ENCODE measurements at places on chromosomes 16 and 17.

GRCh38 chr17:11814655-11815262 is 182.5 kb downstream of the ZNF18 start:
- no peak for DNase-seq

DNA sequence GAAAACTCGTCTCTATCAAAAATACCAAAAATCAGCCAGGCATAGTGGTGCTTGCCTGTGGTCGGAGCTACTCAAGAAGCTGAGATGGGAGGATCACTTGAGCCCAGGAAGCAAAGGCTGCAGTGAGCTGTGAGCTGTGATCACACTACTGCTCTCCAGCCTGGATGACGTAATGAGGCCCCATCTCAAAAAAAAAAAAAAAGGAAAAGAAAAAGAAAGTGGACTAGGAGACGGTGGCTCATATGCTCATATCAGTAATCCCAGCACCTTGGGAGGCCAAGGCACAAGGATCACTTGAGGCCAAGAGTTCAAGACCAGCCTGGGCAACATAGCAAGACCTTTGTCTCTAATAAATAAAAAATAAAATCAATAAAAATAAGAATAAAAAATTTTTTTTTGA is 8.8 kb upstream of the SUMO2 start:
- no peak for DNase-seq

DNA sequence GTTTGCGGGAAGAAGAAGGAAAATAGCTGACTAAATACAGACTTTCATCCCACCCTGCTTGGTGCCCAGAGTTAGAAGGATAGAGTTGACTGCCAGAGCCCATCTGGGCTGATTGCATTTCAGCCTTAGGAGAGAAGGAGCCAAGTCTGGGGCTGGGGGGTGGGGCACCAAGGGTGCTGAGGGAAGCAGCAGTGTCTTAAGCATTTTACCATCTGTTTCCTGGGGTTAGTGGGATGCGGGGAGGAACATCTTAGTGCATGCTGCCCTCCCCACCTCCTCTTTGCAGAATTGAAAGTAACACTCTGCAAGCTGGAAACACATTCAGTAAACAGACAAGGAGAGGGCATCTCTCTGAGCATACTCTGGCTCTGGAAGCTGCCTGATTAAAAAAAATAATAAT is 1.5 kb upstream of the ARL5C start:
- DNase-seq, result no peak

DNA sequence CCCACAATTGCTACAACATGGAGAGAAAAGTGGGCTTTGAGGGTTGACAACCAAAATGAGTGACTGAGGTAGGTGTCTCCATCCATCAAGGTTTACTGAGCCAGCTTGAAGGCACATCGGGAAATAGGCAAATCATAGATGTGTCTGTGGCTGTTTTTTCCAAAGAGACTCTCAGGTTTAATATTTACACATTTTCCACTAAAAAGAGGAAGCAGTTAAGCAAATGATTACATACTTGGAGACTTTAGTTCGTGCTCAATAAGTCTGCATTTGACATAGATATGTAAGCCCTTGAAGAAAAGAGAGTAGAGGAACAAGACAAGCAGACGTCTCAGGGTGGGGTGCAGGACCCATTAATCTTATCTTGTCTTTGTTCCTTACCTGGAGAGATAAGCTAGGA is 148.9 kb upstream of the COX10 start:
- DNase-seq, result no peak

- DNase-seq, result no peak
Measured at GRCh38 chr16:83738923-83739503, 68.8 kb upstream of the HSBP1 start.

DNA sequence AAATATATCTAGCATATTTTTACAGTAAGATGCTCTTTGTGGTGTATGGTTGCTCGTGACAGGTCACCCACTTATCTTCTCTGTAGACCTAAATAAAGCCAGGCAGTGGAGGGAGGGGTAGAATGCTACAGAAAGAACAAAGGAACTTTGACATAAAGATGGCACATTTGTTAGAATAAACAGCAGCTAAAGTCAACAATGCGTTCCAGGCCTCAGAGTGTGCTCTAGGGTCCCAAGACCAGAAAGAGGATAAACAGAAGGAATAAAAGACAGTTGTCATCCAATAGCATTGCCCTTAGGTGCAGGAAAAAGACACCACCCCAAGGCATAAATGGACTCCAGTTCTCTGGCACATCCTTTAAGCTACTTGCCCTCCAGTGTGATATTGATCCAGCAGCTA is 523.0 kb upstream of the CDH11 start:
- DNase-seq, result no peak

GRCh38 chr17:68035131-68035522 is 408 bp upstream of the KPNA2 start:
- DNase-seq, result peak; percentile 96

- no peak for DNase-seq
Measured at GRCh38 chr16:55871411-55872038, 3.6 kb downstream of the CES5A start.

- DNase-seq, result no peak
Measured at GRCh38 chr16:61887903-61888302, 148.3 kb downstream of the CDH8 start.

- DNase-seq, result no peak
Measured at GRCh38 chr16:50360033-50360778, 8.6 kb downstream of the BRD7 start.

GRCh38 chr17:32156656-32157055 is 14.4 kb downstream of the RHOT1 start:
- DNase-seq, result no peak

GRCh38 chr17:44878627-44879221 is 20.5 kb downstream of the EFTUD2 start:
- no peak for DNase-seq

GRCh38 chr17:16379654-16380053 is 1.2 kb upstream of the UBB start:
- peak; percentile 61 for DNase-seq

GRCh38 chr17:61404663-61404912 is 4.9 kb downstream of the TBX2 start:
- no peak for DNase-seq

DNA sequence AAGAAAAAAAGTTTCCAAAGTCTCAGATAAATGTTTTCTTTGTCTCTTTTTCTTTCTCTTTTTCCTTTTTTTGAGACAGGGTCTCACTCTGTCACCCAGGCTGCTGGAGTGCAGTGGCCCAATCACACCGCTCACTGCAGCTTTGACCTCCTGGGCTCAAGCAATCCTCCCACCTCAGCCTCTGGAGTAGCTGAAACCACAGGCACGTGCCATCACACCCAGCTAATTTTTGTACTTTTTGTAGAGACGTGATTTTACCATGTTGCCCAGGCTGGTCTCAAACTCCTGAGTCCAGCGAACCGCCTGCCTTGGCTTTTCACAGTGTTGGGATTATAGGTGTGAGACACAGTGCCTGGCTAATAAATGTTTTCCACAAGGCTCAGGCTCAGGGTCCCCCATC is 53.3 kb upstream of the KSR1 start:
- no peak for DNase-seq

GRCh38 chr17:19421926-19422325 is 10.9 kb downstream of the RNF112 start:
- DNase-seq, result no peak

DNA sequence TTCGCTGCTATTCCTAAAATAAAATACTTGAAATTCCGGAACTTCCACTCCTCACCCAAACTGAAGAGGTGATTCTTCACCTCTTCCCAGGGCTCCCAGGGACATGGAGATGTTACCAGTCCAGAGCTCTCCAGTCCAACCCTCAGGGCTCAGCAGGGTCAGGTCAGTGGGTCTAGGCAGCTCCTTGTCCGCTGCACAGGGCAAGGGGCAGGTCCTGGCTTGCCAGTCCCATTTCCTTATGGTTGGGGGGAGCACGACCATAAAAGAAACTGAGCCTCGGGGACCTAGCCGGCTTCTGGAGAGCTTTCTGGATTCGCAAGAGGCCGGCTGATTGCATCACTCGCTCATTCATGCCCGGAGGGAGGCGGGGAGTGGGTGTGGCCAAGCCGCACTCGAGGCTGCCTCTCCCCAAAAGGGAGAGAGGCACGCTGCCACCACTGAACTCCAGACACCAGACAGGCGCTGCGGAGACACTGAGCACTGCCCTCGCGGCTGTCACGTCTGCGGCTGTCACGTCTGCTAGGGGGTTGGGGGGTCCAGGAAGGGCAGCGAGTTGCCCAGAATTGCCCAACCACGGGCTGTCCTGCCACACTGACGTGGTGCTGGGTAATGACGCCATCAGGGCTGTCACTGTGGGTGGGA is 15.8 kb downstream of the SLC7A5 start:
- peak; percentile 94 for DNase-seq

DNA sequence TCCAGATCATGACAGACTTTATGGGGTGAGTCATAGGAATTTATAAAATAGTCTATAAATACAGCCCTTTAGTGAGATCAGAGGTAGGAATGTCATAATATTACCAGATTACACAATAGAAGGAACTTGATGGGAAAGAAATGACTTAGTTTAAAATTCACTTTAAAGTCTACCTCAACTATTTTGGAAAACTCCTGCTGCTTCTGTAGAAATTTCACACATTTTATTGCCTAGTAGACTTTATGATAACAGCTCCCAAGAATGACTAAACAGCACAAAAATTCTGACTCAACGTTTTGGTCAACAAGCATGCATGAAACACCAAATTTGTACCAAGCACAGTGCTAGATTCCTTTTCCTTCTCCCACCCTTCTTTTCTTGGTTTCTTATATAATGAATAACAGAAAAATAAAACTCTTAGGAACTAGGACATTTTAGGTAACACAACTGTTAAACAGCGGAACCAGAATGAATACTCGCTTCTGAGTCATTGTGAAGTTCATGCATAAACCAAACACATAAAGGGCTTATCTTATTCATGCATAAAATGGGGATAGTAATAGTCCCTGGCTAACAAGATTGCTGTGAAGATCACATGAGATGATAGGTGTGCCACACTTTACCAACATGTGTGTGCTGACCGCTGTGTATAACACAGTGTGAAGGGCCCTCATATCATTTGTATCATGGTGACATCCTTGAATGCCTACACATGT is 243.9 kb downstream of the CDH8 start:
- no peak for DNase-seq

DNA sequence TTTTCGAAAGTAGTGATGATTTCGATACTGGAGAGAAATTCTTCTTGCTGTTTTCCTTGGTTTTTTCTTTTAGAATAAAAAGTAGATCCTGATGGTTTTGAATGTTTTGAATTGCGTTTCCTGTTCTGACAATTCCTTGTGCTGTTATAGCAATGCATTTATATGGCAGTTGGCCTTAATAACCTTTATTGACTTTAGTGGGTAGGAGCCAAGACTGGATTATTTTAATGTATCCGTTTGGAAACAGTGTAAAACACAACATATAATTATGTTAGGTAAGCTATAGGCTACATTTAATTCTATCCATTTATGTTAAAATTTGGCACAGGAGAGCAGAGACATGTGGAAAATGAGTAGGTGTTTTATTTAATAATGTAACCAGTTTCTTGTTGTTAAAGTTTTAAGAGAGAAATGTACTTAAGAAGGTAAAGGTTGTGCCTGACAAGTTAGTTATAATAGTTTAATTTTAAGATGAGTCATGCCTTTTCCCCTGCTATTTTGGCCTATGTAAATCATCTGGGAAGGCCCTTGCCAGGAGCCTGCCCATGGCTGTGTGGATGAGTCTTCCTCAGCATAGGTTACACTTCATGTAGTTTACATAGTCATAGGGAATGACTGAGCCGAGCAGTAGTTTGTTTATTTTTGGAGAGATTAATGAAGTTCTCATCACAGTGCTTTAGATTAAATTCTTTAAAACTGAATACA is 189.9 kb downstream of the FTO start:
- no peak for DNase-seq

- DNase-seq, result no peak
Measured at GRCh38 chr17:64120159-64120810, 9.7 kb downstream of the ERN1 start.

DNA sequence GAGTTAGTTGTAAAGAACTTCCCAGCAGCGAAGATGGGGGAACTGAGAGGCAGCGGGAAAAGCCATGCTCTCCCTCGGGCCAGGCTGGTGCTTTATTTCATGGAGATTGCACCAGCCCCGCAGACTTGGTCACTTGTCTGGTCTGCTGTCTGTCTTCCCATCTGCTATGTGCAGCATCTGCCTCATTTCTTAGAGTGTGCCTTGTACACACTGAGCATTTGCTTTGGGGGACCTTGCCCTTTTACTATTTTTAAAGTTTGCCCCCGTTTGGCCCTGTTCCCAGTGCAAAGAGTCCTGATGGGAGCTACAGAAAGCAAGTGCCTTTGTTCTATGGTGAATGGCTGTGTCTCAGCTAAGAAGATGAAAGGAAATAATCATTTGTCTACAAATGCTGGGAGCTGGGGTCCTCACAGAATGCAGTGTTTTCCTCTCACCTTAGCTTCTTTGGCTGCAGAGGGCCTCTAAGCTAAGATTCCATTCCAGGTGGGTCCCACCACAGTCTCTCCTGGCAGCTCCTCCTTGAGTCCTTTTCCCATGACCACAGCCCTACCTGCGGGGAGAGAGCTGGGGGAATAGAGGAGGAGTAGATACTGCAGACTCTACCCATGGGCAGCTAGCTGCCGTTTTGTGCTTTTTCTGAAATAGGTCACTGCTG is 25.1 kb upstream of the CNOT1 start:
- DNase-seq, result no peak

- no peak for DNase-seq
Measured at GRCh38 chr17:74018115-74018514, 185.4 kb upstream of the RPL38 start.

- DNase-seq, result no peak
Measured at GRCh38 chr16:25413975-25414374, 156.3 kb upstream of the ZKSCAN2 start.
